ENCODE measurements at places on chromosomes 4 and X.

GRCh38 chr4:123616951-123617461 is 220.4 kb downstream of the SPRY1 start:
- no peak for DNase-seq

GRCh38 chrX:130758072-130758471 is 144.9 kb downstream of the ENOX2 start:
- DNase-seq = no peak

DNA sequence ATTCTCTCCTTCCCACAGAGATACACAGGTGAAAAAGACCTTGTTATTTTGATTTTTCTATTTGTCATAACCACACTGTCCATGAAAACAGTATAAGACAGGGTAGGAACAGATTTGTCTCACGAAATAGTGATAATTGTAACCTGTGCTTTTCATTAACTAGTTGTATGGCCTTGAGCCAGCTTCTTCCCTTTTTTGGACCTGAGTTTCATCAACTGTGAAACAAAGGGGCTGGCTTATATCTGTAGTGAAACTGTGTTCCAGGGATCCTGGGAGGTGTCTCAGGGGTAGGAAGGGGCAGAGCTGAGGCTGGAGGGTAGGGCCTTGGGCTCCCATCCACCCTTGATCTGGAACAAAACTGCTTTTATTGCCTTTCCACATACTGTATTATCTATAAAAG is 50.9 kb downstream of the MED28 start:
- DNase-seq = no peak

DNA sequence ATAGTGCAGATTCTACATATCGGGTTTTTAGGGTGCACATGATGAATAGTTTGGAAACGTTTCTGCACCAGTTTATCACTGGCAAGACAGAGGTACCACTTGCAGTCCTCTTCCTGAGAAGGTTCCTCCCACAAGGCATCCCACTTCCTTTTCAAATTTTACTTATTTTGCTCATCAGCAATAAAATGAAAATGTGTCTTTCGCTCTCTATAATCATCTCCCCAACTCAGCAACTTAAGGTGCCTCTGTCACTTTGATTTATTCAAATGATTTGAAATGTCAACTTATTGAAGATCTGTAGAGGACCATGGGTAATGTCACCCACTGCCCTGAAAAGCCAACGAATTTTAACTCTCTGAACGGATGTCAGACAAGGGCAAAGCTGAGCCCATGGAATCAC is 53.2 kb downstream of the VGLL1 start:
- DNase-seq = no peak

GRCh38 chr4:5706486-5707290 is 1.7 kb downstream of the EVC2 start:
- DNase-seq = no peak

DNA sequence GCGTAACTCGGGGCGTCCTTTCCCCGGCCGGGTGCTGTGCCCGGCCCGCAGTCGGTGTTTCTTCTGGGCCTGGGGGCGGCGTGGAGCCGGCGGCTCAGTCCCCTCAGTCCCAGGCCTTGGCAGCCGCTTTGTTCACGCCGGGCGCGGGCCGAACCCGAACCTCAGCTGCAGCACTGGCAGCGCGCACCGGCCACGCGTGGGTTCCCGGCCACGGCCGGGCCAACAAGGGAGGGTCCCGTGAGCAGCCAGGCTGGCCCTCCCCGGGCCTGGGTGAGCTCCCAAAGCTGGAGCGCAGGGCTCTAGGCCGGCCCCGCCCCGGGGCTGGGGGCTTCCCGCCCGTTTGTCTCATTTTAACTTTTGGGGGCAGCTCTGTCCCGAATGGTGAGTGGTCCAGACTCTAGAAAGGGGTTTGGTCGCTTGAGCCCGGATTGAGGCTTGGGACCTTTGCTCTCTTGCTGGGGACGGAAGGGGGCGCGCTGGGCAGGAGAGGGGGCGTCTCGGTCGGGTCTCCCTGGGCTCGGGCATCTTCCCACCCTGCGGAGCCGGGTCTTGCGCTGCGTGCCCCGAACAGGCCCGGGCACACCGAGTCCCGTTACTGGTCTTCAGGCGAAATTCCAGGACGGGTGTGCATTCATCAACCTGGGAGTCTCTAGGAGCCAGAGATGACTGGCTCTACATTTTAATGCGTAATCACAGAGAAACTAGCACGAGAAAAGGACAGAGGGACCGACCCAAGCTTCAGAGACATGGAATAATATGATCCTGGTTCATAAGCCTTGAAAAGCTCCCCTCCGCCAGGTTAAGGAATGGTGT is 177.1 kb downstream of the CBR4 start:
- no peak for DNase-seq

DNA sequence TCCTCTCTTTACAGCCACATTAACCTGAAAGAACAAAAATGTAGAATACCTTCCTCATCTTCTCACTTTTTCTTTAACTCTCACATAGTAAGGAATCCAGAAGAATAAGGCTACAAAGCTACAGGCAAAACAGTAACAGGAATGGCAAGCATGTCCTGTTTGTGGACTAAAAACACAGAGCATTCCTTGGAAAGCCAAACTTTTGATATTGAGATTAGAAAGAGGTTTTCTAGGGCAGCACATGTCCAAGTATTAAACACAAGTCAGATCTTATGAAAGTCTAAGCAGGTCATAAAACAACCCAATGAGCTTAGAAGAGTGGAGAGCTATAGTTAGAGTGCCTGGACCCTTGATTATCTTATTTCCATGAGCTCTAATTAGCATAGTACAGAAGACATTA is 58.2 kb upstream of the FAM9C start:
- no peak for DNase-seq

GRCh38 chr4:1752284-1753041 is 31.1 kb downstream of the TACC3 start:
- DNase-seq = peak; percentile 64

DNA sequence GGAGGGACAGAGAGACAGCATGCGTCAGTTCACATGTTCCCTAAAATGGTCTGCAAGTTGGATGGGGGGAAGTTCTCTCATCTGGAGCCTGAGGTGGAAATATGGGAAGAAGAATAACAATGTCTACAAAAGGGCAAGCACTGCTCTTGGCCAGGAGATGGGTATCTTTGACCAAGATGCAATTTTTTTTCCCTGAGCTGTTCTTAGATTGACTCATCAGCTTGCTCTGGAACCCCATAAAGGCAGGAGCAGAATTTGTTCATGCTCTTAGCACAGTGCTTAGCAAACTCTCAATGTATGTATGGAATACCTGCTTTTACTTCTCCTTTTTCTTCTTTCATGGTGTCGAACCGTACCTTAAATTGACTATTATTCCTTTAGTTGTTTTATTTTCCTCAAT is 90.5 kb upstream of the ZNF827 start:
- DNase-seq = no peak
